ENCODE measurements at places on chromosomes 6 and 20.

DNA sequence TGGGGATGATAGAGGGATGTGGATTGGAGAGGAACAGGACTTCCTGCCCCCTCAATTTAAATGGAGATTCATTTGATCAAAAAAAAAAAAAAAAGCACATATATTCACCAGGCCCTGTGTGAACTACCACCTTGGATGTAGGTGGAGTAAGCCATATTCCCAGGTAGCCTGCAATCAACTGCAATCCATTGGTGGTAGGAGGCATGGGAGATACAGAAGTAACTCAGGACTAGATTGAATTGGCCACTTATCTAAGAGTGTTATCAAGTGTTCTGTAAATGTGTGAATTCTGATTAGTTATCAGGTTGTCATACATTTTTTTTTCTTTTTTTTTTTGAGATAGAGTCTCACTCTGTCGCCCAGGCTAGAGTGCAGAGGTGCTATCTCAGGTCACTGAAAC is 124.1 kb upstream of the ESR1 start:
- no peak for DNase-seq

DNA sequence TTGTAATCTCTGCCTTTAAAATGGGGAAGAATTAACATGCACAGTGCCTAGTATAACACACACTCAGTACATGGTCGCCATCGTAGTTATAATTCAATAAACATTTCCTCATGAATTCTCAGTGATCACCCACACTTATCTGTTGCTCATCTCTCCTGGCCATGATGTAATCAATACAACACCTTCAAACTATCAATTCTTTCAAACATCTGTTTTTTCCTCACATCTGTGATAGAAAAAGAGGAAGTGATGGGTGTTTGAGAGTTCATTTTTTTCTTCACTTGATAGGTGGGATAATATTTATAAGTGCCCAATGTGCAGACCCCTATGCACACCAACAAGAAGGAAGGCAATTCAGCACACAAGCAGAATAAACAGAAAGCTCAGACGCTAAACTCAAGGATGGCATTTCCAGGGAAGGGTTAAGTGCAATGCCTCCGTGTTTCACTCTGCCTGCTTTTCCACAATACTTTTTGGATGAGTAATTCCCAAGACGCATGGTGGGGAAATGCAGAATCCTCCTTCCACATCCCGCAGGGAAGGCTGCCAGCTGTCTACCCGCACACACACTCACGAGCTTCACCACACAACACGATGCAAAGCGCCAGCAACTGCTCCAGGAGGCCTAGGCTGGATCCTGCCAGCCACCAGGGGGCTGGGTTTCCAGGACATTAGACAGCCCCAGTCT is 100.3 kb downstream of the GMPR start:
- DNase-seq = no peak

DNA sequence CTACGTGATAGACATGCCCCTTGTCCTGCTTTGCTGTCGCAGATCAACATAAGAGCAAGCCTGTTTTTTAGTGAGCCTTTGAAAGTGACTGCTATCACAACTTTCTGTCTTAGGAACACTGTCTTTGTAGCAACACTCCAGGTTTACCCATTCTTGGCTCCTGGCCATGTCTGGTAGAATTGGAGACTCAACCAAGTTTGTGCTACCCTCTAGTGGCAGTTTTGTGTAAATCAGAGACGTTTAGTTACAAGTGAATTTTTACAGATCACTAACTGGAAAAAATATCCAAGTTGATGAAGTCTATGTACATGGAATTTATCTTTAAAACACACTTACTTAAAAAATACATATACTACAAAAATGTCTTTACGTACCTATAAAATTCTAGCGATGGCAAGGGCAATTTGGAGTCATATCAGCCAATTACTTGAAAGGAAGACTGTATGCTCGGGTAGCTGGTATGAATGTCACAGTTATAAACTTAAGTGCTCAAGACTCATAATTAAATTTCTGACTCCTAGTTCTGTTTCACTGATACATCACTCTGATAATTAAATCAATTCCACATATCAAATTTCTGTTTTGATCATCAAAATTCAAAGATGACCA is 101.4 kb downstream of the ADGB start:
- DNase-seq = peak; percentile 8

DNA sequence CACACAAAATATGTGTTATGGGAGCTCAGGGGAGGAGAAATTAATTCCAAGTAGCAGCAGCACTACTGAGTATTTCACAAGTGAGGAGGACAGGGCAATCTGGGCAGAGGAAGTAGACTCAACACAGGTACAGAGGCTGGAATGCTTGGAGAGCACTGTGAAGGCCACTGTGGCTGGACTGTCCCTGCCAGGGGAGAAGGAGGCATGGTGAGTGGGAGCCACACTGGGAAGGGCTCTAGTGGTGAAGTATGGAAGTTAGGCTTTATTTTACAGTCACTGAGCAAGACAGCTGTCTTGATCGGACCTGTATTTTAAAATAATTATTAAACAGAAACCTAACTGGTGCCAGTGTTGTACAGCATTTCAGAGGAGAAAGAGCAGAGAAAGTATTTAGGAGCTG is 28.8 kb downstream of the FAM229B start:
- no peak for DNase-seq

GRCh38 chr6:148323344-148323743 is 19.3 kb upstream of the SASH1 start:
- DNase-seq = no peak

DNA sequence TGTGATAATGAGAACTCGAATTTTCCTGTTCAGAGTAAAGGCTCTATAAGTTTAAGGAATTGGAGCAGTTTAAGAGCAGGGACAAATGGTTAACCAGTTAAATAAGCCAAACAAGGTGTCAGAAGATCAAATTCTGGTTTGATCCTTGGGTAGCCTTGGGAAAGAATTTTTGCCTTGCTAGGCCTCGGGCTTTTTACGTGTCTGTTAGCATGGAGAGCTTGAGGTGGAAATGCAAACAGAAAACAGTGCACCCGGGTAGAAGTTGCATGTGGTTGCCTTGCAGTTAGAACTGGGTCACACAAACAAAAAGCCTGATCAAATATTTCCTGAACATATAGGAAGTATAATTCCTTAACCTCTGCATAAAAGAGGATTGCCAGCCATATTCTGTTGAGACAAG is 58.3 kb downstream of the RIN2 start:
- DNase-seq = no peak

DNA sequence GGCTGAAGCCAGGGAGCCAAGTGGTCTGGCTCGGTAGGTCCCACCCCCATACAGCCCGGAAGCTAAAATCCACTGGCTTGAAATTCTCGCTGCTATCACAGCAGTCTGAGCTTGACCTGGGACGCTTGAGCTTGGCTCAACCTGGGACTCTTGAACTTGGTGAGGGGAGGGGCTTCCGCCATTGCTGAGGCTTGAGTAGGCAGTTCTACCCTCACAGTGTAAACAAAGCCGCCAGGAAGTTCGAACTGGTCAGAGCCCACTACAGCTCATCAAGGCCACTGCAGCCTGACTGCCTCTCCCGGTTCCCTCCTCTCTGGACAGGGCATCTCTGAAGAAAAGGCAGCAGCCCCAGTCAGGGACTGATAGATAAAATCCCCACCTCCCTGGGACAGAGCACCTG is 1337.7 kb downstream of the HACE1 start:
- no peak for DNase-seq

DNA sequence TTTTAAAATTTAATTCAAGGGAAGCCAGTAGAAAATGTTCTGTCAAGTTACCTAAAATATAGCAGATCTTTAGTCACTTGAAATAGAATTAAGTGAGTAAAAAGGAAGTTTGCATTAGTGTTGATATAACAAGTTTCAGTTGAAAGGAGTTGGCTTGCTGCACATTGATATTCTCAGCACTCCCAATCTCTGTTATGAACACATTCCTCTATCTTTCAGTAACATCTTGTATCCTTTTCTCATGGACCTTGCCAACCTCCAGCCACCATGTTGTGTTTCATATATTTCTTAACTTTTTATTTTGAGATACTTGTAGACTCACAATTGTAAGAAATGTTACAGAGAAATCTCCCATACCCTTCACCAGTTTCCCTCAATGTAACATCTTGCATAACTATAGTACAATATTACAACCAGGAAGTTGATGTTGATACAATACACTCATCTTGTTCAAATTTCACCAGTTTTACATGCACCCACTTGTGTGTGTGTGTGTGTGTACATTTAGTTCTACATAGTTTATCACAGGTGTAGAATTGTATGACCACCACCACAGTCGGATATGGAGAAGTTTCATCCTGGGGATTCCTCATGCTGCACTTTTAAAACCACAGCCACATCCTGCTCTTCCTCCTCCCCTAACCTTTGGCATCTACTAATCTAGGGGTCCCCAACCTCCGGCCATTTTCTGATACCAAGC is 20.2 kb upstream of the PAQR8 start:
- no peak for DNase-seq

DNA sequence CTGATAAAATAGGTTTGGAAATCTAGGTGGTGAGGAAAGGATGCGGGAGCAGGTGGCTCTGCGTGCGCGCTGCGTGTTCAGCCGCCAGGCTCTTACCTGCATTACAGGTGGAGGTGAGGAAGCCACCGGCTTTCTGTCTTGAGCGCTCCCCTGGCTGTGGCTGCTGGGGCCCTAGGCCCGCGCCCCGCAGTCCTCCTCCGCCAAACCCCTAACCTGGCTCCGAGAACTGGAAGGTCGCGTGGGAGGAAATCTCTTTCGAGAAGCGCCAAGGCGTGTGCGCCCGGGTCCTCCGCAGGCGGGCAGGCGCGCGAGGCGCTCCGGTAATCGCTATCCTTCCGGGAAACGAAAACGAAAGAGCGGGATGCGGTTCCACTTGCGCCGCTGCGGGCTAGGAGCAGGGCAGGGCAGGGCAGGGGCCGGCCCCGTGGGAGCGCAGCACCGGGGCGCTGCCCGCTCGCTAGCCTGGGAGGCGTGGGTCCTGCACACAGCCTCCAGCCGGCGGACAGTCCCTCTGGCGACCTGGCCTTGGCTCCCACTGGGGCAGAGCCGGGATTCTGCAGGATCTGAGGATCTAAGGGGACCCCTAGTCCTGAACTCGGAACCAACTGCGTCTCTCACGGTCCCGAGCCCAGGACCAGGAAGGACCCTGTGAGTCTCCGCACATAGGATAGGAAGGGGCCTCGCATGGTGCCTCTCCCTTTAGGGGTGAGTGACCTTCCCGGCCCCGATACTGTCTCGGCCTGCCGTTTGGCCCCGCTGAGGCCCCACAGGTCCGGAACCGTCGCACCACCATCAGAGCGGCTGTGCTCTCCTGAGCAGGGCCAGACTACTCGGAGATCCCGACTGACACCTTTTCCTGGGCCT is at the start of gene ETV7:
Gene ETV7, minus strand, starts transcription at position 230 of the 864 bp plus-strand sequence. Its CDS starts 128 bp downstream, at position 102.
- DNase-seq = no peak

DNA sequence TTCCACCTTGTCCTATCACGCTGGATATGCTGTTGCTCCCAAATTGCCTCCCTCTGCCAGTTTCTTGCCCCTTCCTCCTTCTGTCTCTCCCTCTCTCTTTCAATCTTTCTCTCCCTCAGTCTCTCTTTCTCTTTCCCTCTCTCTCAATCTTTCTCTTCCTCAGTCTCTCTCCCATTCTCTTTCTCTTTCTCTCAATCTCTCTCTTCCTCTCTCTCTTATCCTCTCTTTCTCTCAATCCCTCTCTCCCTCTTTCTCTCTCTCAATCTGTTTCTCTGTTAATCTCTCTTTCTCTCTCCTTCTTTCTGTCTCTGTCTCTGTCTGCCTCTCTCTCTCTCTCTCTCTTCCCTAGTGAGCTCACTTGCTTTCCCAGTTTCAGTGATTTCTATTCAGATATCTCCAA is 245.8 kb downstream of the ESR1 start:
- no peak for DNase-seq

GRCh38 chr6:161133963-161134362 is 139.9 kb downstream of the AGPAT4 start:
- no peak for DNase-seq

DNA sequence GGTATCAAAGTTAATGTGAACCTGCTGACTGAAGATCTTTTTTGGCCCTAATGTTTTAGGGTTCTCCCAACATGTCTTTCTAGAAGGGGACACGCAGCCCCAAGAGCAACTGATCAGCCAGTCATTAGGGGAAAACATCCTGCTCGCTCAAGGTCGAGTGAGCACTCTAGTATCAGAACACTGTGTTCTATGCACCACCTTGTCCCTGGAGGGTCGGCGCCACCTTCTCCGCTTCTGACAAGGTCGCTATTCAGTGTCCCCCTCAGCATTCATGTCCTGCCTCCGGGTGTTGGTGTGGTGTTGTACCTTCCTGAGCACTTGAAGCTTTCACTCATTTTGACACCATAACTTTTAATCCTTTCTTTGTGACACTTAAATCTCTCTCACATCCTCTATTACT is 331.2 kb upstream of the KCNQ5 start:
- DNase-seq = no peak

DNA sequence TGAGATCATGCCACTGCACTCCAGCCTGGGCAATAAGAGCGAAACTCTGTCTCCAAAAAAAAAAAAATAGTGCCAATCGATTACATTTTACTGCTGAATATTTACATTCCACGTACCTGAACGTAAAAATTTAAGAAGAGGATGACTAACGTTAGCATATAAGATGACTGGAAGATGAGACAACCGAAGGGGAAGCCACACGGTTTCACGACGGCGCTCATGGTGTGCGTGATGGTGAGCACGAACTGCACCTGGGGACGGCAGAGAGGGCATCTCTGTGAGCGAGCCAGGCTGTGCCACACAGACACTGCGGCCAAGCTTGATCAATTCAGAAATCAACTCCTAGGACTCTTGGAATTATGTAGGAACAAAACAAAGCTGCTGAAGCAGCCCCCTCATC is 54.5 kb downstream of the ELOVL2 start:
- no peak for DNase-seq

DNA sequence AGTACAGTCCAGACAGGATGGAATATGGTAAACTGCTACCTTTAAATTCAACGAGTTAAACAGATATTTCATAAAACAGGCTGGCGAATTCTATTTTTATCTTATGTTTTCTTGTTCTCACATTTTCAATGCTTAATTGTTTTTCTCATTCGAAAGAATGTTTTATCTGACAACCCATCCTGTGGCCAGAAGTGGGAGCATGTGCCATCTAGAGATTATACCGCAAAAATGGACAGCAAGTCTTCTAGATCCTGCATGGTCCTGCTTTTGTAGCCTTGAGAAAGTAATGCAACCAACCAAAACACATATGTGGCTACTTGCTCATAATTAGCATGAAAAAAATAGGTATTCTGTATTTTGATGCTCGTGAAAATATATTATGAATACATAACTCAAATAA is 30.7 kb downstream of the TUBB2B start:
- DNase-seq = no peak

DNA sequence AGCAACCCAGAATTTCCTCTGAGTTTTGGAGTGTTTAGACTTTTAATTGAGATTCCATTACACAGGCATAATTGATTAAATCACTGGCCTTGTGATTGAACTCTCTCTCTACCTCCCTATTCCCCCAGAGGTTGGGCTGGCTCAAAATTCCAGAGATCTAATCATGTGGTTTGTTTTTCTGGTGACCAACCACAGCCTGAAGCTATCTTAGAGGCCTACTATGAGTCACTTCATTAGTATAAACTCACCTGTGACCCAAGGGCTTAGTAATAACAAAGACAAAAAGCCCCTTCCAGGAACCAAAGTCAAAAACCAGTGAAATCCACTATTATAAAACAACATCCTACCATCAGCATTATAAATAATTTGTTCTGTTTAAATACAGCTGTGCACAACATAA is 992.5 kb upstream of the CITED2 start:
- no peak for DNase-seq

Measured in stimulated activated CD8-positive, alpha-beta memory T cell treated with anti-CD3 and anti-CD28 coated beads, Interleukin-12 subunit alpha, Interleukin-12 subunit beta, amount 100 ng/mL, for 1 hour (primary cell).